Caco-2 (cell line): ENCODE measurements at places on chromosomes 1 and 21. TPM values are rescaled to one million over a fixed set of nuclear protein-coding genes. Genes with fewer than 3 reads are reported as not detected.

Gene LDLRAD2
- not detected in 2 replicates for total RNA-seq

Gene GSTM4
- total RNA-seq: 9.6 and 11.9 TPM in 2 replicates

GRCh38 chr1:7398982-7399381, 372.1 kb upstream of the VAMP3 start:
- DNase-seq: no peak

DNA sequence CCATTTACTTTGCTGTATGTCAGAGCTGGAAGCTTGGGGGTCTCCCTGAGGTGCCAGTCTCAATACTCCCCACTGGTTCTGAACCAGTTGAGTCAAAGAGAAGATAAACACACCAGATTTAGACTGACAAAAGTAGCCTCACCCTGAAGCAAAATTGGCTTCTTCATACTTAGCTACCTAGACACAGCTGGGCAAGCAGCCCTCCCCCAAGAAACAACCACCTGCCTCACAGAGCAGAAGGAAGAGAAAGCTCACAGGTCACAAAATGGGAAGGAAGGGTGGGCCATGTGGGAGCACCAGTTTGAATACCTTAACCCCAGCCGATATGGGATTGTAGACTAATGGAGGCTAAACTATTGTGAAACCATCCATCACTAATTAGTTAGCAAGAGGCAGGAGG, 24.6 kb upstream of the MYSM1 start:
- no peak for DNase-seq

Gene WDR64
- total RNA-seq: not detected in 2 replicates

- DNase-seq: no peak
These were observed 4.5 kb downstream of the PRRX1 start for GRCh38 chr1:170668209-170669106.

GRCh38 chr1:121483961-121484424, 299.2 kb downstream of the SRGAP2C start:
- DNase-seq: no peak

DNA sequence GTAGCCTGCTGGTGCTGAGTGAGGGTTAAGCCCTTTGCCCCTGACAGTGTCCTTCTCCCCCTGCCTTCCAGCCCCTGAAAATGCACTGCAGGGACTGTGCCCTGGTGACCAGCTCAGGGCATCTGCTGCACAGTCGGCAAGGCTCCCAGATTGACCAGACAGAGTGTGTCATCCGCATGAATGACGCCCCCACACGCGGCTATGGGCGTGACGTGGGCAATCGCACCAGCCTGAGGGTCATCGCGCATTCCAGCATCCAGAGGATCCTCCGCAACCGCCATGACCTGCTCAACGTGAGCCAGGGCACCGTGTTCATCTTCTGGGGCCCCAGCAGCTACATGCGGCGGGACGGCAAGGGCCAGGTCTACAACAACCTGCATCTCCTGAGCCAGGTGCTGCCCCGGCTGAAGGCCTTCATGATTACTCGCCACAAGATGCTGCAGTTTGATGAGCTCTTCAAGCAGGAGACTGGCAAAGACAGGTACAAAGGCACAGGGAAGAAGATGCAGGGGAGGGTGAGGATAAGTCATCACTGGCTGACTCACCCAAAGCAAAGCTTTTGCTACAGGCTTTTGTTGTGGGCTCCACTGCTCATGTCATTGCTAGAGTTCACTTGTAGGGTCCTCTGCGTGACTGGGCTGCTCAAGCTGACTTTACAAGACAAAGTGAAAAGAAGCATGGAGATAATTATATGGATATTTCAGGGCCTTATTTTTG, 174.9 kb downstream of the PIGK start:
- DNase-seq: no peak

- no peak for DNase-seq
These were observed 26.8 kb upstream of the RASAL2 start for GRCh38 chr1:178066908-178067614.

DNA sequence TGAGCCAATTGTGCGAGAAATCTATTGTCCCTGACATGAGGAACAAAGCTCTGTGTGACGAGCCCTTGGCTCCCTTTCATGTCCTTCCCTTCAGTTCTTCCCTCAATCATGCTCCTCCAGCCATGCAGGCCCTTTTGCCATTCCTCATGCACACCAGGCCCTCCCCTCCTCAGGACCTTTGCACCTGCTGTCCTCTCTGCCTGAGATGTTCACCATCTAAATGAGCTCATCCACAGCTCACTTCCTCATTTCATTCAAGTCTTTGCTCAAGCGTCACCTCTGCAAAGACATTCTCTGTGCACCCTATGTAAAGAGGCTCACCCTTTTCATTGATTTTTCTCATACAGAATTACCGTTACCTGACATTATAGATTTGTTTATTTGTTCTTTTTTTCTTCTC, 43.7 kb downstream of the C8B start:
- DNase-seq: no peak

DNA sequence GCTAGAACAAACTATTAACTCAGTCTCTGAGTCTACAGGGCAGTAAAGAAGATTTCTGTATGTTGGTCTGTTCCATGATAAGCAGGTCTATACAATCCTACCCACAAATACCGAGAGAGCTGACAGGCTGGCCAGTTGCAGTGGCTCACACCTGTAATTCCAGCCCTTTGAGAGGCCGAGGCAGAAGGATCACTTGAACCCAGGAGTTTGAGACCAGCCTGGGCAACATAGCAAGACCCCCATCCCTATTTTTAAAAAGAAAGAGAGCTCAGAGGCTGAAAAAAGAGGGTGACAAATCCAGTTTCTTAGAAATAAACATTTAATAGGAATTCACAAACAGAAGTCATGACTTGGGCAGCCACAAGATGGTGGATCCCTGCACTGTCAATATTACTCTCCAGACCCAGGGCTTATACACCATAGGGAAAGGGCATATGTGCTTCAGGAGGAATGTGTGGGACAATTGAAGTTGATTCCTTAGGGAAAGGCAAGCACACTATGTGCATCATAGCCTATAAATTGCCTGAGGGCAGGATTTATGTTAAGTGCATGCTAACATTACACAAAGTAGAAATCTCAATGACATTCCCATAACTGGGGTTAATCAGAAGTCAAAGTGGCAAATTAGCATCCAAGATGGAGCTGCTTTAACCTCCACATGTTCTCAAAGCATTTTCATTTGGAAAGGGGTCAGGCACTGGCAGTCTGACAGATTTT, 66.8 kb downstream of the SLC16A1 start:
- DNase-seq: no peak

- DNase-seq: no peak
These were observed at the start of gene NCF2 for GRCh38 chr1:183590244-183591191. Gene NCF2, minus strand, starts transcription at chr1:183590459. Its CDS starts 130 bp downstream, at chr1:183590329.

DNA sequence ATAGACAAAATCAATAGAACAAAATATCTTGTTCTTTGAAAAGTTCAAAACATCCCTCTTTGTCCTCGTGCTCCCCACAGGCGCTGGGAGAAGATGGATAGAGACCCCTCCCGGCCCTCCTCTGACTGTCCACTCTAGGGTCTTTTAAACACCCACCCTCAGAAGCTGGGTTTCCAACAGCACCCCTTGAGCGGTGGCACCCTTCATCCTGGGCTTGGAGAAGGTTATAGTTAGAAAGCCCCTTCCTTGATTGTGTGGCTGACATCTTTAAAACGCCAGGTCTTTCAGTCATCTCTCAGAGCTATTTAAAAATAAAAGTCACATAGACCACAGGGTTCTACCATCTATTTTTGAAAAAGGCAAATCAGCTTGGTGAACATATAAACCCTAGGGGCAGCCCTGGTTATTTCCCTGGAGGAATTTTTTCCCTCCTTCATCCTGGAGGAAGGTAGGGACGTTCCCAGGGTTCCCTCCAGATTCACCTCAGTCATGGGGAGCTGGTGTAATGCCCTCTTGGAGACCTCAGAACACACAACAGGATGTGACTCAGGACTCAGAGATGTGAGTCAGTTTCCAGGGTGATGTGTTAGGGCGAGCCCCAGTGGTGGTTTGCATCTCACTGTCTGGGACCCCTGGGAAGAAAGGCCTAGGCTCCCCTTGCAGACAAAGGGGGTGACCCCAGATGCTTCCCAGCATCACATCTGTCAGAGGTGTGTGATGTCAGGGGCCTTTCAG, 138.5 kb downstream of the CLIC6 start:
- DNase-seq: no peak
